ENCODE measurements at places on chromosomes 2 and 18.

DNA sequence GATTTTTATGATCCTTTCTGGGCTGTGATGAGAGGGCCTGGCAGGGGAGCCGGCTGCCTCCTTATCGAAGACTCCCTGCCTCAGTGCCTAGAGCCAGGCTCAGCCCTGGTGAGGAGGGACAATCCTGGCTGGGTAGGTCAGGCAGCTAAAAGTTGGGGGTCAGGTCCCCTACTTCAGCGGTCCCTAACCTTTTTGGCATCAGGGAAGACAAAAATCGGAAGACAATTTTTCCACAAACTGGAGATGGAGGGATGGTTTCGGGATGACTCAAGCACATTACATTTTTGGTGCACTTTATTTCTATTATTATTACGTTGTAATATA is 53.1 kb downstream of the HS1BP3 start:
- no peak for DNase-seq

DNA sequence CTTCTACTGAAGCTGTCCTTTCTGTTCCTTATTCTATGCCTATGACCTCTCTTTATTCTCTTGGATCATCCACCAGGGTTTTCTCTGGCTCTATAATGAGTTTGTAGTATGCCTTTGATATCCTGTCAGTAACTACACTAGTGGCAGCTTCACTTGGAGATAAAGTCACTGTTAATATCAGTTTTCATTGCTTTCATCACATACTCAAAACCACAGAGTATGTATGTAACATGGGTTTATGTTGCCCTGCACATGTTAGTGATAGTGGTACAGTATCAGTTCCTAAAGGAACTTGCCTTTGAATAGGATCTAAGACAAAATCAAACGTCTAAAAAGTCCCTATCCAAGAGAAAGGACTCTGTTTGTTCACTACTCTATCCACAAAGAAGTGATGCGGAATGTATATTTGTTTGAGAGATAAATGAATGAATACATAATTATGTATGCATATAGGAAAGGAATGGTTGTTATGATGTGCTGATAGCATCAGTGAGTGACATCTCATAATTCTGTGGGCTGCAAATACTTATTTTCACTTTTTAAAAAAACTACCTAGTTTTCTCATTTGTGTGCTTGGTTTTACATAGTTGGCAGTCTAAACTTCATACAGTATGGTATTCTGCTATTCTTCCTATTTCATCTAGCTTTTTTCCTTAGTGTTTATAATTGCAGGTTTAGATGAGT is 45.1 kb downstream of the TET3 start:
- DNase-seq: no peak

- DNase-seq: no peak
Observed at GRCh38 chr18:47716632-47717185, 213.8 kb downstream of the SMAD2 start.

DNA sequence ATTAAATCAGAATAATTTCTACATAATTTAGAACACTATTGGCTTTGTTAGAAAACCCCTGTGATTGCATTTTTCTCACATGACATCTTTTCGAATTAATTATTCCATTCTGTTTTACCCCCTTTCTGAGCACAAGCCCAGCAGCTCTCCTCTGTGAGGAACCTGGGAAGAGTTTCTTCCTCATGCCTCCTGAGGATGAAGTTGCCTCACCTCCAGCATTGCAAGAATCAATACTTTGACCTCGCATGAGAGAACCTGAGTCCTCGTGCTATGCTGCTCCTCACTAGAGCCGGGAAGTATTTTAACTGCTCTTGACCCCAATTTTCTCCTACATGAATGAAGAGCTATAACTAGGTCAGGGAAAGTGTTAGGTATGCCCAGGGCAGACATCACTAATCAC is 77.1 kb upstream of the RAPH1 start:
- no peak for DNase-seq

DNA sequence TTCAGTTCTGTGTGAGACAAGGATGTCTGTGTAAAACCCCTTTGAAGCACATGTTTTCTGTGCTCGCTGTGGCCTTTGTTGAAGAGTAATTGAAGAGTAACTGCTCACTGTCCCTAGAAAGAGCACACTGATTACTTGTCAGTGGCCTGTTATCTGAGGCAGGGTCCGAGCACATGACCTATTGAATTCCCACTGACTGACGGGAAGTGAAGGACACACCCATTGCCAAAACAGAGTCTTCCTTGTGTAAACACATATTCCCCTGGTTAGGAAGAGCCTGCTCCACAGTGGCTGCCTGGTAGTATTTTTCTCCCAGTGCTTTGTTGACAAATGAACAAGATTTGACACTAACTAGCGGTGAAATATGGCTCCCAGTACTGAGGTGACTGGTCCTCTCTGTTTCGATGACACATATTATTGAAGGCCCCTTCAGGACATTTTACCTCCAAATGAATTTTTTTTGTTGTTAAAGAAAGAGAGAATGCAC is 148.5 kb upstream of the GYPC start:
- DNase-seq: no peak

GRCh38 chr2:60550178-60550983 is 3.1 kb downstream of the BCL11A start:
- peak; percentile 47 for DNase-seq

DNA sequence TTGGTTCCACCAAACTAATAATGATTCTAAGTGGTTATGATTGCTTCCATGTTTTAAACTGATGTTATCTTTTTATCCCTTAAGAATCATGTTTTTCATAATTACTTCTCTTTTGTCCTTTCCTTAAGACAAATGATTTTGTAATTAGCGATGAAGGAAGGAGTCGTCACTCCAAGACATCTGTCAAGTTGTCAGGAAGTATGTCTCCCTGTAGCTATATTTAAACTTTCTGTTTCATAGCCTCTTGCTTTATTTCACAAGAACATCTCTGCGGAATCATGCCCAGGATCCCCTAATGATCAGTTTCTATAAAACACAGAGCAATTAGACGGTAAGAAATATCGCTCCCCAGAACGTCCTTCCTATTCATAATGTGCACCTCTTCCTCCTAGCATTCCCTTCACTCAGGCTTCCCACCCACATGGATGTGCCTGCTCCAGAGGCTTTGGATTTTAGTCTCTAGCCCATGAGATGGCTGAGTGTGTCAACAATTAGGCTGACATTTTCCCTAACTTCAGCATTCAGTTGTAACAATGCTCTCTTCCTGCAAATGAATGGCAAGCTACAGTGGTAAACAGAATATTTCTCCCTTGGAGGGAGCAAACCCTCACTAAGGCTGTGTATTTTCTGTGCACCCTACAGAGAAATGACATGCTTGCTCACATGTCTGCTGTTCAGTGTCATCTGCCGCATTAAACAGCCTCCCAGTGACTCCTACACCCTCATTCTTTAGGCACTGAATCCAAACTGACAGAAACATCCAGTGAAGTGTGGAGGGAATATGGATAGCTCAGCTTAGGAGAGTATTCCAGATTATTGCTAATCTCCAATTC is 879.6 kb upstream of the CELF4 start:
- no peak for DNase-seq

DNA sequence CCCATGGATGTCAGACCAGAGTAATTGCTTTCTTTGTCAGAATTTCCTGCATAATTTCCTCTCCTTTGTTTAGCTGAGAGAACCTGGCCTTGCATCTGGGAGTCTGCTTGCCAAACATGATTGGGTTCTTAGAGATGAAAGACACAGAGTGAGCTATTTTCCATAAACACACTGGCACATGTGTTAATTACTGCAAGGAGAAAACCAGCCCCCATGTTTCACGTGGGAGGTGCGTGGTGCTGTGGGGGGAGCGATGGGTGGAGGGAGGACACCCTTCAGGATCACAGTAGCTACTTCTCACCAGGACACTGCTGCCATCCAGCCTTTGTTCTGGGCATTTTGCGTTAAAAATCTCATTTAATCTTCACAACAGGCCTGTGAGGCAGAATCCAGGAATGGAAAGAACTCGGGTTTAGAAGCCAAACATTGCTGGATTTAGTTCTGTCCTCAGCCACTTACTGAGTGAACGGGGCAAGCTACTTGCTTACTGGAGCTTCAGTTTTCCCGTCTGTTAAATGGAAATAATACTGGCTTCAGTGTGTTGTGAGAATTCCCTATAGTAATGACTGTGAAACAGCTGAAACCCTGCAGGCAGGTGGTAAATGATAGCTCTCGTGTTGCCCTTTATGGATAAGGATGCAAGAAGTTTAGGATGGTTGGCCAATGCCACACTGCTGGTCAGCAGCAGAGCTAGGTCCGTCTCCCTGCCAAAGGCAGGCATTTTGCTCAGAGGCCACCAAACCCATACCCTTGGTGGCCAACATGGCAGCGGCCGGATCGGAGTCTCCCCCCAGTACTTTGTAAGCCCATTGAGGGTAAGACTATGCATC is 100.1 kb upstream of the ASAP2 start:
- no peak for DNase-seq

DNA sequence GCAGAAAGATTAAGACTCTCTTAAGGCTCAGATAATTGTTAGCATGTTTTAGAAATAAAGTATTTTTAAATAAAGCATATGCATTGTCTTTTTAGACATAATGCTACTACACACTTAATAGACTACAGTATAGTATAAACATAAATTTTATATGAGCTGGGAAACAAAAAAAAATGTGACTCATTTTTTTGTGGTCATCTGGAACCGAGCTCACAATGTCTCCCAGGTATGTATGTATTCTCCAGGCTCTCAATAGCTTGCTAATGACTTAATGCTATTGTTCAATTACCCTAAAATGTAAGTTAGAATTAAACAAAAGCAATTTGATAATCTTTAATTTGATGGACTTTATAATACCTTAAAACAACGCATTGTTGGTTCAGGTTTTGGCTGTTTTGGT is 167.2 kb downstream of the NUP35 start:
- DNase-seq: no peak

DNA sequence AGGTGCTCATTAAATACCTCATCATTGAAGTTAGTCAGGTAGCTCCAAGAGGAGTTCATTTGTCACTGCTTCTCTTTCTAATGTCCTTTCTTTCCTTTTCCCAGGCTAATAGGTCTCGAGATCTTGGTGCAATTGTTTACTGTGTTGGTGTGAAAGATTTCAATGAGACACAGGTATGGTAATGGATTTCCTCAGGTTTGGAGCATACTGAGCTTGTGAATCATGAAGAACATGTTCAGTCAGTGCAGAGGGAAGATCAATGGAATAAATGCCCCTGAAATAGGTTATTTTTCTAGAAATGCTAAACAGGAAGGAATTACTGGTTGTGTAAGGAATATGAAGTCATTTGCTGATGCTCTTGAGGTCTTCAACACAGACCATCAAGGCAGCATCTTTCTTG is 62.5 kb downstream of the ANTXR1 start:
- DNase-seq: no peak

GRCh38 chr18:32549248-32550110 is 78.8 kb upstream of the GAREM1 start:
- DNase-seq: no peak

GRCh38 chr2:12778811-12779579 is 62.3 kb downstream of the TRIB2 start:
- DNase-seq: no peak

GRCh38 chr2:224033601-224034000 is 5.5 kb downstream of the SERPINE2 start:
- no peak for DNase-seq

- no peak for DNase-seq
Observed at GRCh38 chr2:201093573-201093972, 21.8 kb downstream of the NDUFB3 start.

GRCh38 chr2:54258166-54258565 is 2.1 kb upstream of the TSPYL6 start:
- DNase-seq: peak; percentile 23

DNA sequence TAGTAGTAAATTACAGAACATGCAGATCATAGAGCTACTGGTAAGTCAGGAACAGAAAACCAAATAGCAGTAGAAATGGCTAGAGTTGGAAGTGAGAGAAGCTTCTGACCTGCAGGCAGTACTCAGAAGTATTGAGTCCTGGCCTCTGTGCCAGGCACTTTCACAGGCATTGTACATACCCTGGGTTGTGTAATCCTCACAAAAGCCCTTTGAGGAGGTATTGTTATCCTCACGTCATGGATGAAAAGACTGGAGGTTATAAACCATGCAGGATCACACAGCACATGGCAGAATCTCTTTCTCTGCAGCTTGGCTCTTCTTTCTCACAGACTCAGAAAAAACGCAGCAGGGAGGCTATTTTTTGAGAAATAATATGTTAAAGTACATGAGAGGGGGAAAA is 789.3 kb upstream of the FAM98A start:
- DNase-seq: no peak

GRCh38 chr2:233247744-233248143 is 3.7 kb upstream of the ATG16L1 start:
- DNase-seq: no peak

GRCh38 chr2:212686285-212686895 is 147.8 kb upstream of the ERBB4 start:
- peak; percentile 5 for DNase-seq

DNA sequence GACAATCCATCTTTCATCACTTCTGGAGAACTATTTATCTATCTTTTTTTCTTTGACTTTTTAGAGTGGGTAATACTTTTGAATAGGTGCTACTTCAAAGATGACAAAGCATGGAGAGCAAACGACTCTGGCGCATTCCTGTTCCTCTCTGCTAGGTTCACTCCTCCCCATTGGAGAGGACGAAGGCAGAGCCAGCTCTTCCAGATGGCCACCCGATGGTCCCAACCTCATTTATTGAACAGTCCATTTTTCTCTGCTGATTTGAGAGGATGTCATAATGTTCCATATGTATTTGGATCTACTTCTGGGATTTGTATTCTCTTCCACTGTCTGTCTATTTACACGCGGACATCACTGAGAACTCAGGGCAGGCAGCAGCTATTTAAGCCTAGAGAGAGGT is 284.3 kb upstream of the CXCR4 start:
- DNase-seq: no peak

DNA sequence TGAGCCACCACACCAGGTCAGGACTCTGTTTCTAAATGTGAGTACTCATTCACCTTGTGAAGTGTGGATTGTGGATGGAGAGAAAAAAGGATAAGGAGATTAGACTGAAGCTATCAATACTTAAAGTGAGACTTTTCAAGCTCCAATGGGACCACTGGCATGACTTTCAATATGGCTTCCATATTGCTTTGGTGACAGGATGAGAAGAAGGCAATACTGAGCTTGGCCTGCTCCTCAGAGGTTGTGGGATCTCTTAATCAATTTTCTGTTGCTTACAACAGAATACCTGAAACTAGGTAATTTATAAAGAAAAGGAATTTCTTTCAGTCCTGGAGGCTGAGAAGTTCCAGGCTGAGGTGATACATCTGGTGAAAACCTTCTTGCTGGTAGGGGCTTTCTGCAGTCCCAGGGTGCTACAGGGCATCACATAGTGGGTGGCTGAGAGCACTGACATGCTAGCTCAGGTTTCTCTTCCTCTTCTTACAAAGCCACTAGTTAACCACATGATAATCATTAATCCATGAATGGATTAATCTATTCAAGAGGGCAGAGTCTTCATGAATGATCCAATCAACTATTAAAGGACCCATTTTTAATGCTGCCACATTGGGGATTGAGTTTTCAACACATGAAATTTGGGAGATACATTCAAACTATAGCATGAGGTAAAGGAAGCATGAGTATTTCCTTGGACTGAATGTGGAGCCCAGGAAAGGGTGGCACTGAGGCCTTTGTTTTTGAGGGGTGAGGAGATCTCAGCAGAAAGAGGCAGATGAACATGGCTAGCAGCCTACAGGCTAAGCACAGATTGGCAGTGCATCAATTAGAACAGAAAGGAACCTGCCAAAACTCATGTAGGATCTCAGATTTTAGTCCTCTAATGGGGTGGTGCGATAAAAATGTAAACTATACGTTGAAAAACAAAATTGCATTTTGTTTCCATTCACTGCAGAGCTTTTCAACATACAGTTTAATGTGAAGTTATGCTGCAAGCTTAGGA is 274.5 kb downstream of the PIK3C3 start:
- no peak for DNase-seq

GRCh38 chr2:230666885-230667712 is 45.5 kb upstream of the CAB39 start:
- DNase-seq: no peak

- no peak for DNase-seq
Observed at GRCh38 chr2:109218792-109219126, 89.8 kb downstream of the SH3RF3 start.
